ENCODE measurements at places on chromosomes 16 and 17.

DNA sequence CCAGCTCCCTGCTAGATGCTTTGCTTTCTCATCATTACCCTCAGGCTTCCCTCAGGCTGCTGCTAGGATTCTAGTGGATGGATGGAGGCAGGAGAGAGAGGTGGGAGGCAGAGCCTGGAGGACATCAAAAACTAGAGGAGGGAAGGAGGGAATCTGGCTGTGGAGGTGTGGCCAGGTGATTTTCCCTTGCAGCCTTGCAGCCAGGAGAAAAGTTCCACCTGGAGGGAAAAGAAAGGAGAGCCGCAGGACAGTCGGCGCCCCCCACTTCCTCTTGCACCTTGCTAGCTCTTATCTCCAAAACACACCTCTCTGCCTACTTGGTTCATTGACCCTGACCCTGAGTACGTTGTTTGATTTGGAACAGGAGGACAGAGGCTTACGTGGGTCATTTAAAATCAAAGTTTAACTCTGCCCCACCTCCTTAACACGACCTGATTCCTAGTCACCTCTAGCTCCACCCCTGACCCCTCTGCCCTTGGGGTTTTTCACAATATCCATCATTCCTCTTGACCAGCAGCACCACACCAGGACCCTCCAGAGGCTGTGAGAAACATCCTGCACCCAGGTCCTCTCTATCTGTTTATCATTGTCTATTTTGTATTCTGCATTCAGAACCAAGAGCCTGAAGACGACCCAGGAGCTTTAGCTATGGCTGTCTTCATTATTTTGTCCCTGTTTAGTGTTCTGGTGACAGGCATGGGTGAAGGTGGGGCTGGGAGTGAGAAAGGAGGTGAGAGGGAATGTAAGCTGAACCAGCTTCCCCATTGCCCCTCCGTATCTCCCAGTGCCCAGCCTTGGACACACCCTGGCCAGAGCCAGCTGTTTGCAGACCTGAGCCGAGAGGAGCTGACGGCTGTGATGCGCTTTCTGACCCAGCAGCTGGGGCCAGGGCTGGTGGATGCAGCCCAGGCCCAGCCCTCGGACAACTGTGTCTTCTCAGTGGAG is 15.9 kb downstream of the AOC3 start:
- DNase-seq = no peak

- no peak for DNase-seq
These were observed 17.9 kb upstream of the CD300E start for GRCh38 chr17:74641224-74641957.

DNA sequence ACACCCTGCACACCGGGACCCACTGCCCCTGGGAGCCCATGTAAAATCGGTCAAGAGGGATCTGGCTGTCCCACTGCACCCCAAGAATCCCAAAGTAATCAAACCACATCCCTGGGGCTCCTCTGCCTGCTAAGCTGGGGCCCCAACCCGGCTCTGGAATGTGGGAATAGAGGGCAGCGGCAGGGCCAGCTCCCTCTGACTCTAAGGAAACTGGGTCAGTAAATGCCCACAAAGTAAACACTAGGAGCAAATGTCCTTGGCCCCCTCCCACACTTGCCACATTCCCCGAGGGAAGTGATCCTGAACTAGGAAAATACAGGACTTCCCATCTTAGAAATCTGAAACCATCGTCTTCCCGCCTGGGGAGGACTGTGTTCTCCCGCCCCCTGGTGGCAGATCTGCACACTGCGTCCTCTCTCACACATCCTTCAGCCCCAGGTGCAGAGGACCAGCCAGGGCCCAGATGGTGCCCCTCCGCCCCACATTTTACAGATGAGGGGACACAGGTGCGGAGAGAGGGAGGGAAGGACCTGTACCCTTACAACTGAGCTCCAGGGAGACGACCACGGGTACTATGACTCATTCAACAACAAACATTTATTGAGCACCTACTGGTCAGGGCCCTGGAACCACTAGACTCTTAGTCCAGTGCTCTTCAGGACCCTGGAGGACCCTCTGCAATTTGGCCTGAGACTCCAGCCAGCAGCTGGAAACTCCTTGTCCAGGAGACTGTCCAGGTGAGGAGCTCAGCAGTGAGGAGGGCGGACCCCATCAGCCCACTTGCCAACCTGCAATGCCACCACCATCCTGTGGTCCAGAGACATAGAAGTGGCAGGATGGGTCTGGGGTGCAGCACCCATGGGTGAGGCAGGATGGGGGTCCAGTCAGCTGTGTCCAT is 10.1 kb downstream of the P3H4 start:
- DNase-seq = peak; percentile 81

DNA sequence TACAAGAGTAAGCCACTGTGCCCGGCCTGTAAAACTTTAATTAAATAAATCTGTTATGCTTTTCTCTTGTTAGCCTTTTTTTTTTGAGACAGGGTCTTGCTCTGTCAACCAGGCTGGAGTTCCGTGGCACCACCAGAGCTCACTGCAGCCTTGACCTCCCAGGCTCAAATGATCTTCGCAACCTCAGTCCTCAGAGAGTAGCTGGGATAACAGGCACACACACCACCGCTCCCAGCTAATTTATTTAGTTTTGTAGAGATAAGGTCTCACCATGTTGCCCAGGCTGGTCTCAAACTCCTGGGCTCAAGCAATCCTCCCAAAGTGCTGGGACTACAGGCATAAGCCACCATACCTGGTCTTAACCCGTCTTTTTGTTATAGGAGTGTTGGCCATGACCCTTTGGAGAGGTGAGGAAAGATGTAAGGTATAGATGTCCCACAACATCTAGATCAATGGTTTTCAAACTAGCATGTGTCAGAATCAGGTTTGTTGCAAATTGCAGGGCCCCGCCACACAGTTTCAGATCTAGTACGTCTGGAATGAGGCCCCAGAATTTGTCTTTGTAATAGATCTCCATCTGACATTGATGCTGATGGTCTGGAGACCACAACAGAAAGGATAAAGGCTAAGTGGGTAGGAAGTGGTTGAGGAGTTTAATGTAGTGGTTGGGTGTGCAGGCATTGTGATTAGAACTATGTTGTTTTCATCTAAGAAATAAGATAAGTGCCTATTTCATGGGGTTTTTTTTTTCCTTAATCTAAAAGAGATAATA is 4.3 kb upstream of the GGA2 start:
- DNase-seq = no peak

DNA sequence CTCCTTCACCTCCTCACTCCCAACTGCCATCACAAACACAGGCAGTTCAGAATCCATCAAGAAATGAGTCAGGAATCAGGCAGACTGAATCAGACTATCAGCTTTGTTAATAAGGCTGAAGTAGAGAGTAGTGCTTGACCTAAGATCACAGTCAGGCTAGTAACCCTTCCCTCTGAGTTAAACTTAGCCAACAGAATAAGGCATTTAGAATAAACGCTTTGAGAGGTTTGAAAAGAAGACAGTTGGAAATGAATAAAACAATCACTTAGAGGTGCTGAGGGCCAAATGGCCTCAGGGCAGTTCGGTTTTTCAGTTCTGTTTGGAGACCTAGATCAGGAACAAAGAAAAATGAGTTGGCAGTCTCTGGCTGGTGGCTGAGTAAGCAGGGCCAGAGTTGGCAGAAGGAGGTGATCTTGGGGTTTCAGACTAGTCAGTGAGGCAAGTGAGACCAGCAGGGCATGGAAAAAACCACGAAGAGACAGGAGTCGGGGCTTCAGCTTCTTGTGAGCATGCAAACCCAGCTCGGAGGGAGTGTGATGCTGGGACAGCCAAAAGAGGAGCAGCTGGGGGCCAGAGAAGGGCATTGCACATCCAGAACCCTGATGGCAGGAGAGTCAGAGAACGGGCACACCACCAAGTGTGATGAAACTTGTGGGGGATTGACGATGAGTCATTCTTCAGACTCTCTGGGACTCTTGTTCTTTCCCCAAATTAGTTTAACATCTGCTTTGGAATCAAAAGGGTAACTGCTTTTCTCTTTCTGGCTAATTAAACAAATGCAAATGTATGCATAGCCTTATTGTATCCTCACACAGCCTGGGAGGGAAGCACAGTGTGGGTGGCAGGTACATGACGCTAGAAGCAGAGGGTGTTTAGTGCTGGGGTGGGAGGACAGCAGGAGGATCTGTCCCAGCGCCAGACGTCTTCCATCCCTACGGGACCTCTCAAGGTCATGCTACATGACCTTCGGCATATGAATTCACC is 54.8 kb downstream of the SPECC1 start:
- DNase-seq = no peak
